ENCODE measurements at places on chromosomes 11 and 22.

DNA sequence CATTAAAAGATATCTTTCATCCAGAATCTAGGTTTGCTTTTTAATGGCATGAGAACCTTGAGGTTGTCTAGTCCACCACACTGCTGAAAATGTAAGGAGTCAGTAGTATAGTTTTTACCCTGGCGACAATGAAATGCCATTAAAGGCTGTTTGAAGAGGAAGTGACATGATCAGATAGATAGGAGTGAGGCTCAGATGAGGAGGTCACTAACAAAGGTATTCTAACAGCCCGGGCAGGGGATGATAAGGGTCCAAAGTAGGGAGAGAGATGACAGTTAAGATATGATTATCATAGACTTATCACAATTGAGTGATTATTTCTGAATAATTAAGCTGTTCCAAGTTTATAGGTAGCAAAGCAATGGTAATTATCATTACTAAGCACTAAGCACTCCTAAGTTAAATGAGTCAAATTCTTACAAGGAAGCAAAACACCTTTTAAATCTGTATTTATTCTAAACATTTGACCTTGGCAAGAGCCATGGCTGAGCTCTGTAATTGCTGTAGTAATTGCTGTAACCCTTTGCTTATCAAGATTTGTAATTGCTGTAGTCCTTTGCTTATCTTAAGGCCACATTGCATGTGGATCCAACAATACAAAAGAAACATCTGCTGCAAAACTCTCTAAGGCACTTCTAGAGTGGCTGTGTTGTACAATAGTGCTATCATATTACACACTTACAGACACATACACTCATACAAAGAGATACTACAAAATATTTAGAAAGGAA is 92.6 kb downstream of the ENTHD1 start:
- no peak for DNase-seq

DNA sequence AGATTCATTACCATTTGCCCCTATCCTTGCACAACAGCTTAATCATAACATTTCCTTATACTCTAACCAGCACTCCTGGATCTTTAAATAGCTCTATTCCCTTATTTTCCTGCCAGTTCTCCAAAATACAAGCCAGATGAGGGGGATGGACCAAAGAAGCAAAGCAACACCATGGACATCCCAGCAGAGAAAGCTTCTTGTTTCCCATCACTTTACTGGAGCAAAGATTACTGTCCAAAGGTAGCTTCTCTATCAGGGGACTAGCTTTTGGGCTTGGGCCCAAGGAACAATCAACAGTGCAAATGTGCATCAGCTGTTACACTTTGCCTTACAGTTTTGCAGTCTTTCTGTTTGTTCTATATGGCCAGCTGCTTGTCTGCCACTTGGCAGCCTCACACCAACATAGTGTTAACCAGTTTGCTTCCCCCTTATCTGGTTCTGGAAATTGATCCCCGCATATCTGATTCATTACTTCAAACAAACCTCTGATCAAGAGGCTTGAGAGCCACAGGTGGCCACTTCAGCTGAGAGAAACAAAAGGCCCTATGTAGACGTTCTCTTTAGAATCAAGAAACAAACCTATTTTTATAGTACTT is 814.3 kb downstream of the METTL15 start:
- DNase-seq = no peak

- DNase-seq = no peak
Measured at GRCh38 chr11:2290351-2290841, 11.3 kb downstream of the C11orf21 start.

- DNase-seq = no peak
Measured at GRCh38 chr11:121936370-121936769, 179.6 kb downstream of the BLID start.

- peak; percentile 96 for DNase-seq
Measured at GRCh38 chr11:65546217-65546958, 11.8 kb downstream of the LTBP3 start.

GRCh38 chr11:130418756-130419155 is 9.7 kb downstream of the ADAMTS8 start:
- no peak for DNase-seq

DNA sequence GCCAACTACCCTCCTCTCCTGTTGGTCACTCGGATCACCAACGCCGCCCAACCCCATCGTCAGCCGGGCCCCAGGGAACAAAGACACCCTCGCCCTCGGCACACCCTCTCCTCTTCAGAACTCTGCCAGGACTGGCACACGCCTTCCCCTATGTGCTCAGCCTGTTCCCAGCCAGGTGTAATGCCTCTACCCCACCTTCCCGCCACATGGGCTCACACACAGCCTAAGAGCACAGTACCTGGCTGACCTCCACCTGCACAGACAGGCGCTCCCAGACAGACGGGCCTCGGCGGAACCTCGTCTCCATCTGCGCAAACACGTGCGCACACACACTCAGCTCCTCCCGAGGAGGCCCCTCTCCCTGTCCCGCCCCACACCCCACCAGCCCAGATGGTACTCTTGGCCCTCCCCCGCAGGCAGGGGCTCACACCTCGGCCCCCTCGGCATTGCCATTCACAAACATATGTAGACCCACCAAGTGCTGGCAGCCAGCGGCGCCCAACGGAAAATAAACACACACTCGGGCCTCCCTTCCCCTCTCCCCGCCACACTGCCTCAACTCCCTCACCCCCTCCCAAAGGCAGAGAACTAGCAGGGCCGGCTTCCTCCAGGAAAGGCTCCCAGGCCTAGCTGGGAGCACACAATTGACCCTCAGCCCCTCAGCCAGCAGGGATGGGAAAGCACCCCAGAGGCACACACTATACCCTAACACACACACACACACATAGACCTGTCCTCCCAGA is 8.5 kb downstream of the ELFN2 start:
- DNase-seq = no peak

GRCh38 chr11:2574043-2574552 is 125.7 kb downstream of the KCNQ1OT1 start:
- no peak for DNase-seq

- DNase-seq = no peak
Measured at GRCh38 chr11:124339396-124340141, 19.6 kb upstream of the OR8D2 start.

GRCh38 chr22:37624876-37625275 is 14.6 kb upstream of the SH3BP1 start:
- no peak for DNase-seq

- DNase-seq = no peak
Measured at GRCh38 chr11:76939219-76939631, 78.5 kb downstream of the ACER3 start.

Data from GM12892 (cell line).